Retina (tissue), 1 donor: ENCODE measurements at places on chromosomes 4 and X.

GRCh38 chr4:16194214-16194613 is 32.1 kb downstream of the TAPT1 start:
- no peak for DNase-seq

- no peak for DNase-seq
Observed at GRCh38 chr4:118964891-118965411, 76.3 kb downstream of the SYNPO2 start.

- DNase-seq: no peak
Observed at GRCh38 chr4:77040270-77040669, 35.5 kb downstream of the CCNI start.

DNA sequence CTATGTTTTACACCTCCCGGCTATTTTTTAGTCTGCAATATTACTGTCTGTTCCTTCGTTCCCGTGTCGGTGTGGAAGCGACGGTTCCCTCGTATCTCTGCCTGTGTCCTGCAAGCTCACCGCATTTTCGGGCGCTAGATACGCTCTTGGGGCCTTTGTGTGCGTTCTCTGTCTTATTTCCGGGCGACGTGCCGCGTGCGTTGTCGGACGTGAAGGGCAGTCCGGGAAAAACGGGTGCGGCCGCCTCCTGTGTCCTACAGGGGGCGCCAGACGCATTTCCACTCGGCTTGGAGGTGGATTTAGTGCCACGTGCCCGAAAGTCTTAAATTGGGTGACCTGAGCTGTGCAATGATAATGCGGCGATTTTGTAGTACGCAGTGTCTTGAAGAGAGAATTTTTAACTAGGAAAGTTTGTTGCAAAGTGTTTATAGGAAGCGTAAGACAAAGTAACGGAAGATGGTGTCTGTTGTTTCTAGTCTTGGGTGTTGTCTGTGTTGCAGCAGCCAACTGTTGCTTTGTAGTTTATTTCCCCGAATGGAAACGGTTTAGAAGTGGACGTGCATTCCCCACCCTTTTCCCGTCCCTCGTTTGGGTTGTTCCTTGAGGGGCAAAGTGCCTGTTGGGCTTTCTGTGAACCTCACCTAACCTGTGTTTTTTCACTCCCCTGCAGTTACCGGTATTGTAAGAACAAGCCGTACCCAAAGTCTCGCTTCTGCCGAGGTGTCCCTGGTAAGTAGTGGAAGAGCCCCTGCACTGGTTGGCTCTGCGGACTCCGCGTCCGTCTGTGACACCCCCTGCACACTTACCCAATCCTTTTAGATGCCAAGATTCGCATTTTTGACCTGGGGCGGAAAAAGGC is 720 bp downstream of the RPL10 start:
- peak; percentile 89 for DNase-seq

DNA sequence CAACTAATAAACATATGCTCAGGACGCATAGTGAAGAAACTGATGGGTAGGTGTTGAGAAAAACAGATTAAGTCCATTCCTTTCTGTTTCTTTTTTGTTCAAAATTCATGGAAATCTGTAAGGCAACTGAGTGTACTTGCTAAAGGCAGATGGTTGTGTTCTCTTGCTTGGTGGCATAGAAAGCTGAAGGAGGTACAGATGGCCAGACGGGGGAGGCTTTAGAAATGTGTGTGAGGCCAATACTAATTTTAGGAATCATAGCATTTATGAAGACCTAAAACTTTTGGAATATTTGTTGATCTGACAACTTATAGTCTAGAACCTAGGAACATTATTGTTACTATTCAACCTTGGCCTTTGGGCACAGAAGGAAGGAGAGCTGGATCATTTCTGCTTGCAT is 56.8 kb upstream of the EMCN start:
- DNase-seq: no peak

- DNase-seq: no peak
Observed at GRCh38 chrX:116009346-116009745, 161.2 kb upstream of the AGTR2 start.

- DNase-seq: no peak
Observed at GRCh38 chr4:19348746-19349145, 903.0 kb upstream of the SLIT2 start.

GRCh38 chr4:44760142-44760898 is 34.0 kb upstream of the GNPDA2 start:
- DNase-seq: peak; percentile 28

- DNase-seq: no peak
Observed at GRCh38 chr4:184816962-184817361, 8.8 kb downstream of the ACSL1 start.

- DNase-seq: no peak
Observed at GRCh38 chr4:15414551-15415091, 13.2 kb upstream of the C1QTNF7 start.

- DNase-seq: no peak
Observed at GRCh38 chr4:25590171-25590570, 65.5 kb upstream of the SLC34A2 start.

DNA sequence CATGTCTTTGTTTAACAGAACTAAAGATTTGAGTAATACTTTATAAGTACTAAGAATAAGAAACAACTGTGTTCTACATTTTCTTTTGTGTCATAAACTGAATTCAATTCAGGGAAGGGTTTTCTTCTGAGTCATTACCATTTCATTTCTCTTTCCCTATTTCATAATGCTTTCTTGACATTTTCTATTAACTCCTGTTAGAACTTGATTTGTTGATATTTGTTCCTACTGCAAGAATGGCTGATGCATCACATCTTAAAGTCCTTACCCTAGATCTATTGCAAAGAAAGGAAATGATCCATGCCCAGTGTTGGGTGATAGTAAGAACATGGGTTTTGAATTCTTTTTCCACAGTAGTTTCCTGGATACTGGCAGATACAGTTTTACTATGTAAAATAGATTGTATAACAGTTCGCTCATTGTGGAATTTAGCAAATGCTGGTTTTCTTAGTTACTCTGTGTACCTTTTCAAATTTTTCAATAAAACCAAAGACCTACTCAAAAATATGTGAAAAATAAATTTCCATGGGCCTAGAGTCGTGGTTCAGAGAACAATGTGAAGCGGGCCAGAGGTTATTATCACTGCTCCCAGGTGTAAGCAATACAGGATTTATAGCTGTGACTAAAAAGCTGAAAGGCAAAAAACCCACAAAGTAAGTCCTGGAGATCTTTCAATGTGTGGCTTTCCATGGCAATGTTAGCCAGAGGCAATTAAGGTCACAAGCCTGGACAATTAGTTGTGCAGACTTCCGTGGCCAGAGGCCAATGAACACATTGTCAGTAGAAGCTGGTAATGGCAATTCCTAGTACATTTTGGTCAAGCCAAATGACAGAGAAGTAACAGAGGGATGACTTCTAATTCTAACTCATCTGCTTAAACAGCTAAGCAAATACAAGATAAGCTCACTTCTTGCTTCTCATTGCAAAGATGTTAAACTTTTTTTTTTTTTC is 127.3 kb upstream of the FAT4 start:
- DNase-seq: no peak

DNA sequence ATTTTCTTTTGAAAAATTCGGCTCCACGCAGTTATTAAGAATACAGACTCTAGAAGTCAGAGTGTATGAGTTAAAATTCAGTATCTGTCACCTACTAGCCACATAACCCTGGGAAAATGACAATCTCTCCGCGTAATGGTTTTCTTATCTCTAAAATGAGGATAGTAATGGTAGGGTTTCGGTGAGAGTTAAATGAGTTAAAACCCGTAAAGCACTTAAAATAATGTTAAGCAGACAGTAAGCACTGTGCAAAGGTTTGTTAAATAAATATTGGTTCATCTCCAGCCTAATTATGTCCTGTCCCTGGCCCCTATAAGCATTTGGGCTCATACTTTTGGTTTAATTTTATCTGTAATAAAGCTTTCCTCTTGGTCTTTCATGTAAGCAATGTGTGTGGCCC is 350.8 kb upstream of the GRIA3 start:
- DNase-seq: no peak

- no peak for DNase-seq
Observed at GRCh38 chr4:148120216-148120615, 322.0 kb downstream of the NR3C2 start.

DNA sequence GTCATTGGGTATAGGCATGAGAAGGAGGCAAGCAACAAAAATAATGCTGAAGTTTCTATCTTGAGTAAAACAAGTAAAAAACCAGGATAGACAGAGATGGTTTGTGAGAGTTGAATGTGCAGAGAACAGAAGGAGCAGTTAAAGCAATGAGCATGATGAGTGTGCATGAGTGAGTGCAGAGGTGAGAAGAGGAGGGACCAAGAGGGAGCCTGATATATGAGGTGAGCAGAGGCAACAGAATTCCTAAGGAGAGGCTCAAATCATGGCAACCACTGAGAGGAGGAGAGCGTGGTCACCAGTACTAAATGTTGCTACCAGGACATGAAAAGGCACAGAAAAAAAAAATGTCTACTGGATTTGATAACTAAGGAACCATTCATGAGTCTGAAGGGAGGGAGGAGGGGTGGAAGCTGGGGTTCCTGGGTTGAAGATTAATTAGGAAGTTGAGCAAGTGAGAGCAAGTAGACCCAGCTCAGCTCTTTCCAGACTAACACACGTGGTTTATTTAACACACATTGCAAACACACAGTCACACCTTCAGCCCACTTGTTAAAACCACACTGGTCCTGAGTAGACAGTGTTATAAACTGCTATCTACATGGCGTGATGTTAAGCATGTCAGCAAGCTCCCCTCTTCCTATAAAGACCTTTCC is 69.0 kb upstream of the IQCM start:
- DNase-seq: no peak

GRCh38 chr4:28555866-28556265 is 1695.2 kb downstream of the STIM2 start:
- DNase-seq: peak; percentile 4

DNA sequence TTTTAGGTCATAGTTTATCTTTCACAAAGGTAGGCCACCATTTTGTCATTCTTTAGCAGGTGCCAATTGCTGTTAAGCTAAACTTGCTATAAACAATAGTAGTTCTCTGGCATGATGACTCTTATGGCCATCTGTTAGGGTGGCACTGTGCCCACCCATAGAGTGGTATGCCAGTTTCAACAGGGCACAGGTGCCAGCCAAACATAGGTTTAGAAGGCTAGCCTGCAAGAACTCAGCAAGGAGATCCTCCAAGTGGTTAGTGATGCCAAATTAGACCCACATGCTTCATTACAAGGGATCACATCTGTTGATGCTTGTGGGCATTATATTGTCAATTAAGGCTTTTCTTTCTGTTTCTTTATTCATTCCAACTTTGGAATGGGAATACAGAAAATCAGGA is 204.5 kb downstream of the FMR1NB start:
- DNase-seq: no peak

GRCh38 chr4:75889537-75890199 is 12.6 kb downstream of the PPEF2 start:
- peak; percentile 28 for DNase-seq

DNA sequence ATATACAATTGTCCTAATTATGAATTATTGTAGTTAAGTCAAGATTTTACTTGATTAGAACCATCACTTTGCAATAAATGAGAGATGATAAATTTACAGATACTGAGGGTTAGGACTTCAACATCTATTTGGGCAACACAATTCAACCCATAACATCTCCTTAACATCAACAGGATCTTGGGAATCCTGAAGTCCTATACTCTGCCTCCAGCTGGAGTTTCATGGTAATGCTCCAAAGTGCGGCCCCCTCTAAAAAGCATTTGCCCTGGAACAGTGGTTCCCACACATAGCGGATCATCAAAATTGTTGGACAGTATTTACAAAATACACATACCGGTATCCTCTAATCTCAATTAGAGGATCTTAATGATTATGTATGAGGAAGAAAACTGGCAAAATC is 618.6 kb downstream of the CENPC start:
- DNase-seq: no peak

DNA sequence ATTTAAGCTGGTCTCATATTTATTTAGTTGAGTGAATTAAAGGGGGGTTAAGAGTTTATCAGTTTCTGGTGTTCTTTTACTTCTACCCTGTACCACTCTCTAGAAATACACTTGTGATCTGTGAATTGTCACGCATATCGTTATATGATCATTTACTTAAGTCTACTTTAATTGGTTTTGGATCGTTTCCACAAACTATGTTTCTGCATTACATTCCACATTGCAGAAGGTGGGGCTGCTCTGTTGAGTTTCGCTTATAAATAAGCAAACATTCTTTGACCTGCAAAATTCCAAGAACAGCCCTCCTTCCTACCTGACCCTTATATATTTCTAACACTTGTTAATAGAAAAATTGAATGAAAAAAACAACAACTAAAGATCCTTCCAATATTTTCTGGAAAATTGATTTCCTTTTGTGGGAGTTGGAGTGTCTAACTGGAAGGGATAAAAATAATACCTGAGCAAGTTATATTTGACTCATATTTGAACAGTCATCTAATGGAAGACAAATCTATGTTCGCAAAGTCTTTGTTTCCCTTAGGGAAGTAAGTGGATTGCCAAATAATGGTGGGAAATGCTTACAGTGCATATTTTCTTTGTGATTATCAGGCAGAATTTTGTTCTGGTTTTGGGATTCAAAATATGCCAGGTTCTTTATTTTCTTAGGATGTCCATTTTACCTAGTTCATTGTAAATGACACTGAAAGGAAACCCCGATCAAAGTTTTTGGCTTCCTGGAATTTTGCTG is 152.7 kb downstream of the RELL1 start:
- no peak for DNase-seq

DNA sequence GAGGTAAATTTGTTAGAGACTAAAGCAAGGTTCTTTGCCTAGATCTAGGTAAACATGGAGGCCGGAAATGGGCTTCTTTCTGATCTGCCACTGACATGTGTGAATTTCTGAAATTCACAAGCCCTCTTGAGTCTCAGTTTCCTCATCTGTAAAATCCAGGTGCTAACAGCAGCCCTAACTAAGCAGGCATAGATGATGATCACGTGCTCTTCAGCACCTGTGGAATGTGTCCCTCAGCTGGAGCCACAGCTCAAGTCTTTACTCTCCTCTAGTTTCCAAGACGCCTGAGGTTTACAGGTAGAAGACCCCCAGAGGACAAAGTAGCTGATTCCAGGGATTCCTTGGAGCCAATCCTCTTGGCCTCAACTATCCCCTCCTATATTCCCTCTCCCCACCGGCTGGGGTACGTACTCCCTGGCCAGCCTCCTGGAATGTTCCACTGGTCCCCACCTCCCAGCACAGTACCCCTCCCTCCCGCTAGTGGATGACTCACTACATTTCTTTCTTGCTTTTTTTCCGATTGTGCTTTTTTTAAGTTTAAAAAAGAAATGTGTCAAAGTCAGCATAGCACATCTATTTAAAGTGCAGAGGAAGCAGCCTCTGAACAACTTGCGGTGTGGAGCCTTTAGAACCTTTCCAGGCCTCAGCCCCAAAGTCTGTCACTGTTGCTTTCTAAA is 98.4 kb downstream of the PHKA2 start:
- no peak for DNase-seq

DNA sequence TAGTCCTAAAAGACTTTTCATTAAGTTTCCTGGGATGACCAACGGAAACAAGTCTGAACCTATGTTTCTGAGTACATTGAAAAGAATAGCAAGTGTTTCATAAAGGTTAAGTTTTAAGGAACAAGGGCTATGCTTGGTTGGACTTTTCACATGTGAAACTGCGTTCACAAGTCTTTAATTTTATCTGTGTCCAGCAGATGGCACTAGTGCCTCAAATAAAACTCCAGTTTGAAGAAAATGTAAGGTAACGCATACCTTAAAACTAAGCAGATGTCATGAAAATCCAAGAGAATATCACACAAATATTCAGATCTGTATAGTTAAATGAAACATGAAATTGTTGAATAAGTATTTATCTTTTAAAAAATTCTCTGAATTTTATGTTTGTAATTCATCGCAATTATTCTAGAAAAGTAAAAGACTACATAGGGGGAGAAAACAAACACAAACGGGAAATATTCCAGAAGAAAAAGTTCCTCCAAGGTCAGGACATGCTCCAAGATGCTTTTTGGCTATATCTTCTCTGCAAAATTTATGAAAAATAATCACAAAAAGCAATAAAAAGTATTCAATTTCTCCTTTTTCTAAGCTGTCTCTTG is 89.6 kb upstream of the MAD2L1 start:
- DNase-seq: peak; percentile 50

GRCh38 chrX:11363069-11363594 is 69.9 kb downstream of the AMELX start:
- DNase-seq: no peak
